Activated CD4-positive, alpha-beta T cell treated with anti-CD3 and anti-CD28 coated beads, Interleukin-2, amount 50 U/mL, for 24 hours (primary cell): ENCODE measurements at places on chromosomes 5 and 9.

DNA sequence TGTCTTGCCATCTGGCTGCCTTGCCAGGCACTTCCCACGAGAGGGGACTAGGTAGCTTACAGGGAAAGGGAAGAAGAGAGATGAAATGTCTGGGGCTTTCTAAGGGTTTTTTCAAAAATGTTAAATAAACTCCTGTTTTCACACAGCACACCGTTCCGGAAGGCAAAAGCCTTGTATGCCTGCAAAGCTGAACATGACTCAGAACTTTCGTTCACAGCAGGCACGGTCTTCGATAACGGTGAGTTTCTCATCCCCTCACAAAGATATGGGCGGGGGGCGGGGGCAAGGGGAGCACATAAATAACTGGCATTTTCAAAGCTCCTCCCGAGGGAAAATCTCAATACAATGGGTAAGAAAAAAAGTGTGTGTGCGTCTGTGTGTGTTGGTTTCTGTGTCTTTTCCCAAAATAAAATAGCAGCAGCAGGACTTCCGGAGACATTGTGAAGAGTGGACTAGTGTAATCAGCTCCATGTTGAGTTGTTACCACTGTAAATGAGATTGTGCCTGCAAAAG lies 189.6 kb downstream of the NR3C1 start:
- DNase-seq = no peak

DNA sequence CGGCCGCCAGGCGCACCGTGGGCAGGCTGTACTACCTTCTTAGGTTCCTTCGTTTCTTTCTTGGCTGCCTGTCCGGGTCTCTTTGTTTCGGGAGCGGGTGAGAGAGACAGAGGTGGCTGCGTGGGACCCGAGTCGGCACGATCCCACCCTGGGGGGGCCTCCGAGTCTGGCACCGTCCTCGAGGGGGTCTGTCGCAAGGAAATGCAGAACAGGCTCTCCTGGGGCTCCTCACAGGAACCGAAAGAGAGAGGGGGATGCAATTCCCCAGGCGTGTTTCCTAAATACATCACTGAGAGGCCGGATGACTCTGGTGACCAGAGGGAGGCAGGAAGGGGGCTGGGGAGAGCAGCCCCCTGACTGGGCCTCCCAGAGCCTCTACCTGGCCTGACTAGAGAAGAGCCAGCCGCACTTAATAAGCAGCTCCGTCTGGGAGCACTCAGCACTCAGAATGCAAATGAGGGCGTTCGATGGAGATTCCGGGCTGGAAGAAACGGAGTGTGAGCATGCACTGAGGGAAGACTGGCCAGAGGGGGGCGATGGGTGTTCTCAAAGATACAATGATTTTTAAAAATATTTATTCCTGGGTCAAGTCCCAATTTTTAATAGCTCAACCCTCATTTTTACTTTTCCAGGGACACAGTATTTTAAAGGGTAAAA lies 11.7 kb upstream of the INPP5E start:
- no peak for DNase-seq

- no peak for DNase-seq
Measured at GRCh38 chr9:126173401-126173800, 153.2 kb upstream of the MVB12B start.

DNA sequence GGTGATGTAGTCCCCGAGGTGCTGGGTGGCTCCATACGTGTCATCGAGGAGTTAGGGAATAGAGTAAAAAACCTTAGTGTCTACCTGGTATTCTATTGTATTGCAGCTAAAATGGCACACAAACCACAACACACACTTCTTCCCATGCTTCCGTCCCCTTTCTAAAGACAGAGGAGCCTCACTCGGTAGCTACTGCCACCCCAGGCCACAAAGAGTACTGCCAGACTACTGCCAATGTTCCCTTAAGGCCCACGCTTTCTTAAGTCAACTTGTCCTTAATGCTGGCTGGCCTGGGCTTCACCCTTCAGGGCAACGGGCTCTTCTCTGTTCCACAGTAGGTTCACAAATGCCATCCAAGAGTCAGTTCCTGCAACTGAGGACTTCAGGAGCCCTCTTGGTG lies 673.0 kb downstream of the ELAVL2 start:
- no peak for DNase-seq

DNA sequence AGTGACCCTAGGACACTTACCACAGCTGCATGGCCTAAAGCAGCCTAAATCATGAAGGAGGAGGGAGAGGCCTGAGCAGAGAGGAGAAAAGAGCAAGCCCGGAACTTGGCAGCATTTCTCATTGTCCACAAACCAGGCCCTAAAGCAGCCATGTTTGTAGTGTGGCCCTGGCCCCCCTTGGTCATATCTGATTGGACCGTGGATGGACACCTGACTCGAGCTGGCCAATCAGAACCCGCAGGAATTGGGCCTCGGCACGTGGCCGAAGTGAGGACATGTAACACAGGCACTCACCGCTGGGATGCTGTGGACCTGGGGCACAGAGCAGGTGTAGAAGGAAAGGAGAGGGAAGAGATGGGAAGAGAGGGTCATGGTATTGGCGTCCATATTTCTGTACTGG lies 56.9 kb downstream of the ASS1 start:
- DNase-seq = no peak

- no peak for DNase-seq
Measured at GRCh38 chr9:82082563-82082962, 94.0 kb downstream of the SPATA31D1 start.

- no peak for DNase-seq
Measured at GRCh38 chr5:98179791-98180755, 593.4 kb upstream of the RGMB start.

DNA sequence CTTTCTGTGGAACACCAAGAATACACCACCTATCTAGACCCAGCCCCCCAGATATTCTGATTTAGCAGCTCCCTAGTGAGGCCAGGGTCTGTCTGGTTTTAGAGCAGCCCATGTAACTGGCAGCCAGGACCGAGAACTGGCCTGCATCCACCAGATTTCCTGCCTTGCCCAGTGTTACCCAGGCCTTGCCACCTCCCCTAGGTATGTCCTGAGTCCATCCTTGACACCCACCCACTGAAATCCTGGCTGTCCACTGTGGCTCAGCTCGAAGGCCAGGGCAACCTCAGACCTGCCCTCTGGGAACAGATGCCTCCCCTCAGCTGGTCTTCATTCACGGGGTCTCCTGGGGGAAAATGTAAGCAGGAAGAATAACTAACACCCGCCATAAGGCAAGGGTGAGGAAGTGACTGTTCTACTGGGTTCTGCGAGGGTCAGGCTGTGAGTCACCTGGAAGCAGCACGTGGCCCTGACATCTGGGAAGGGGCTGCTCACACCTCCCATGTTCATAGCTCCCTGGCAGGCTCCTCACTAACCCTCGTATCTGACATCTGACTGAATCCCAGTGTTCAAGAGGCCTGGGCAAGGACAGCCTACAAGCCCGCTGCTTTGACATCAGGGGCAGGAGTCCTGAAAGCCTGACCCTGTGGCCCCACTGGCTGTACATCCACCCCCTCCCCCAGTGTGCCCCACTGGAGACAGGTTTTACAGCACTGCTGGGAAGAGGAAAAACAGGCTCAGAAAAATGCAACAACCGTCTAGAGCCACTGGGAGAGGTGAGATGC lies 72.7 kb downstream of the SEMA4D start:
- no peak for DNase-seq

DNA sequence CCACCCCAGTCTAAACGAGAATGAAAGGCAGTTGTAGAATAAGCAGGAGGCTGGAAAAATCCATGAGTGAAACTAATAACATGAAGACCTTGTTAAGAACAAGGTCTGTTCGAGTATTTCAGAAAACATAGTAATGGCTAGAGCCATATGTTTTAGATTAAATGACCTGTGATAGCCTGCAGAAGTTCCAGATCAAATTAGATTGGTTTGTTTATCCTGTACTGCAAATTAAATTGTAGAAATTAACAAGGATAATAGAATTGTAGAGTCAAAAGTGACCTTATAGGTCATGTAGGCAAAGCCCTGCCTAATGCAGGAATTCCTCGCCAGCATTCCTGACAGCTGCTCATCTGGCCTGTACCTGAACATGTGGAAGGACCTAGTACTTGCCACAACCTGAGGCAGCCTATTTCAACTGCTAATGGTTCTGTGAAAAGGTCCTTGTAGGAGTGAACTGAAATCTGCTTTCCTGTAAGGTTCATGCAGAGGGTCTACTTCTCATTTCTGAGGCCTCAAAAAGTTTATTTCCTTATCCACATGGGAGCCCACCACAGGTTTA lies 17.2 kb downstream of the LIX1 start:
- no peak for DNase-seq

DNA sequence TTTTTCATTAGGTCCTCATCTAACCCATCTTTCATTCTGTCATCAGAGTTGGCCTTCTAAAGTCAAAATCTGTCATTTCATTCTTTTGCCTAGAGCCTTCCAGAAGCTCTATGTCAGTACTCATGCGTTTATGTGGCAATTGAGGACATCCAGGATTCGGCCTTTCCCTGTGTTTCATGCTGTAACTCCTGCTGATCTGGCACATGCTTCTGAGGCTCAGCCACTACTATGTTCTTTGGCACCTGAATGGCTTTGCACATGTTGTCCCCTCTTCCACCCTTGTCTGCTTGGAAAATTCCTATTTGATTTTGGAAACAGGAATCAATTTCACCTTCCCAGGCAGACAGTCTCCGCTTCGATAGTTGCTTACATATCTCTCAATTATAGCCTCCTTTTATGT lies 84.9 kb downstream of the GDNF start:
- DNase-seq = no peak

- DNase-seq = no peak
Measured at GRCh38 chr9:125409217-125409636, 147.6 kb downstream of the GAPVD1 start.

- DNase-seq = no peak
Measured at GRCh38 chr5:43021151-43021550, 19.0 kb downstream of the ANXA2R start.

- no peak for DNase-seq
Measured at GRCh38 chr5:94223235-94223634, 395.2 kb downstream of the KIAA0825 start.

DNA sequence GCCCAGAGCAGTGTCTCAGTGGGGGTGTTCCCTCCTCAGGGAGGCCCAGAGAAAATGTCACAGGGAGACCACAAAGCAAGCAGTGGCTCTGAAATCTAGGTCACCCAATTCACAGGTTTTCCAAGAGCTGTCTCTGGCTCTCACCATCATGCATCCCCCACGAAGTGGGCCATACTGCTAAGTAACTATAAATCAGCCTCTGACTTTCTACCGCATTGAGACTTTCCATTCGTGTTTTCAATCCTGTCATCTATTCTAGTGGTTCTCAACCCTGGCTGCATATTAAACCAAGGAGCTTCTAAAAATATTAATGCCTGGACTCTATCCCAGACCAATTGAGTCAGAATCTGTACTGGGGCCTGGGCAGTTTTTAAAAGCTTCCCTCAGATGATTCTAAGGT lies 2.0 kb upstream of the C1QTNF3 start:
- DNase-seq = no peak

DNA sequence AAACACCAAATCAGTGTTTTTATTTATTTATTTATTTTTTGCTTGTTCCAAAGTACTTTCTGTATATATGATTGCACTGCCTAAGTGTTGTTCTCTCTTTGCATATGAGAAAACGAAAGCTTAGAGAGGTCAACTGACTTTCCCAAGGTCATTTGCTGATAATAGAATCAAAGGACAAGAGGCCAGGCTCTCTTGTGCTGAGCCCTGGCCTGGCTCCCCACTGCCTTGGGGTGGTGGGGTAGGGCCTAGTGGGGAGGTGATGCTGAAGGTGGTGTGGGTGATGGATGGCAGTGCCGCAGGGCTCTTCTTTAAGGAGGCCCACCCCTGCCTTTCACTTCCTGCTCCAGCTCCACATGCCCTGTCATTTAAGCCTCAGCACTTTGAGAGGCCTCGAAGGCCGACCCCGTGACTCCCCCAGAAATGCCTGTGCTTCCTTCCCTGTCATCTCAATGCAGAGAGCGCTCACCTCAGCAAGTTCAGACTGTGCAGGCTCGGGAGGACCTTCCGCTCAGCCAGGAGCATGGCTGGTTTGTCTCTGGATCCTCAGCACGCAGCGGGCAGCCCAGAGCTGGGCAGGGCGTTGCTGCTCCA lies 59.5 kb downstream of the SMIM23 start:
- no peak for DNase-seq
